ENCODE measurements at places on chromosomes 6 and 20.

GRCh38 chr6:87407561-87407900 is 241 bp upstream of the CFAP206 start:
- no peak for DNase-seq

DNA sequence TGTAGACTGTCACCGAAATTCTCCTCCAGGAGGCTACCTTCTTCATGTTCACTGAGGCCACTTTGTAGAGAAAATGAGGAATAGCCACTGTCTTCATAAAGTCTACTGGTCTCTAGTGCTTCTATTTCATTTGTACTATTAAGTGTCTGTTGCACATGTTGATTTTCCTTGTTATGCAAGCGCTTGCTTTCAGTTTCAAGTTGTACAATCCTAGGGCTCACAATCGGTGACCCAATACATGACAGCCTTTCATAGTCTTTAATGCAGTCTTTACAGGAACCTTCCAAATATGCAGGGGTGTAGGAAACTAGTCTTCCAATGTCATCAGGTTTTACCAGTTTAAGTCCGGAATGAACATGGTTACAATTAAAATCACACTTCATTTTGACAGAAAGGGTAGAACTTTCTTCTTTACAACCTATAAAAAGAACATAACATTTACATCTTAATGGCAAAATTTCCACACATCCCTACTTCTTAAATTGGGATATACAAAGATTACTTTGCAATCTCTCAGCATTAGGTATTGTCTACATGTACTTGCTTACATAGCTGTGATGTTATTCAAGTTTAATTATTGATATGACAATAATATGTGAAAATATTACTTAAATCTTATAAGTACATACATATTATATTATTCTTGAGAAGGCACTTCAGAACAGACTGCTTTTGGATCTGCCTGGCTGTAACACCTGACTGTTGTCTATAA is 7.5 kb downstream of the FBXO5 start:
- no peak for DNase-seq

DNA sequence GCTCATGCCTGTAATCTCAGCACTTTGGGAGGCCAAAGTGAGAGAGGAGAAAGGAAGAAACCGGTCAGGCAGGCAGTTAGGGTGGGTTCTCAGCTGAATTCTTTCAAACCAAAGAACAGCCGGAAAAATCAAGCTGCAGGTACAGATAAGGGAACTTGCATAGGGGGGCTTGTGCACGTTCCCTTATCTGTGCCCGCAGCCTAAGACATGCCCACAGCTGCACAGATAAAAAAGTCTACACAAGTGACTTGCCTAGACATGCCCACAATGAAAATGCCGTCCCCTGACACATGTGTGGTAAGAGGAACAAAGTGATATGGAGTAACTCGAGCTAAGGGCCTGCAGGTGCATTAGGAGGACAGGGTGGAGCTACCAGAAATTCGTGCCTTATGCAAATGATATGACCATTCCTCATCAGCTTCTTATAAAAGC is 175.8 kb upstream of the SALL4 start:
- no peak for DNase-seq

- peak; percentile 7 for DNase-seq
Observed at GRCh38 chr6:18595774-18596530, 208.8 kb downstream of the RNF144B start.

GRCh38 chr20:44111712-44112335 is 75.2 kb downstream of the JPH2 start:
- DNase-seq = no peak

- no peak for DNase-seq
Observed at GRCh38 chr6:142722841-142723240, 222.1 kb downstream of the HIVEP2 start.

DNA sequence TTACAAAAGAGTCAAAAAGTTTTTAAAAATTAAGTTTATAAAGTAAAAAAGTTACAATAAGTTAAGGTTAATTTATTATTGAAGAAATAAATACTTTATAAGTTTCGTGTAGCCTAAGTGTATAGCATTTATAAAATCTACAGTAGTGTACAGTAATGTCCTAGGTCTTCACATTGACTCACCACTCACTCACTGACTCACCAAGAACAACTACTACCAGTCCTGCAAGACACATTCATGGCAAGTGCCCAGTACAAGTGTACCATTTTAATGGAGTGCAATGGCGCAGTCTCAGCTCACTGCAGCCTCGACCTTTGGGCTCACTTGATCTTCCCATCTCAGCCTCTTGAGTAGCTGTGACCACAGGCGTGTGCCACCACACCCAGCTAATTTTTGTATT is 128.2 kb downstream of the GPX5 start:
- no peak for DNase-seq

DNA sequence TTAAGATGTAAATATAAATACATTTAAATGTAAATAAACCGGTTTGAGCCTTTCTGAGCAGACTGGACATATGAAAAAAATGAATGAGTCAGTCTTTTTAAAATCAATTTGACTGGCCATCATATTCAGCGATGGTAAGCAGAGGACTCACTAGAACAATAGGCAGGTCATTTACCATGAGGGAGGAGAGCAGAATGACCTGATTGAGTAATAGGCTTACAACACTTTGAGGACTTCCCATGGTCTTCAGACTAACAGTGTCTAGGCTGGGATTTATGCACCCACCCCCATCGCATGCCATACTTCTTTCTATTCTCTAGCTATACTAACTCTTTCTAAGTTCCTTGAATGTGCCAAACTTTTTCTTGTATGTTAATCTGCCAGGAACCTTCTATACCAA is 241.9 kb upstream of the RAB32 start:
- no peak for DNase-seq

GRCh38 chr20:38806855-38807655 is 1.6 kb downstream of the PPP1R16B start:
- DNase-seq = no peak

- no peak for DNase-seq
Observed at GRCh38 chr6:16089232-16090062, 39.4 kb upstream of the MYLIP start.

GRCh38 chr20:51460569-51461265 is 81.8 kb downstream of the NFATC2 start:
- no peak for DNase-seq

DNA sequence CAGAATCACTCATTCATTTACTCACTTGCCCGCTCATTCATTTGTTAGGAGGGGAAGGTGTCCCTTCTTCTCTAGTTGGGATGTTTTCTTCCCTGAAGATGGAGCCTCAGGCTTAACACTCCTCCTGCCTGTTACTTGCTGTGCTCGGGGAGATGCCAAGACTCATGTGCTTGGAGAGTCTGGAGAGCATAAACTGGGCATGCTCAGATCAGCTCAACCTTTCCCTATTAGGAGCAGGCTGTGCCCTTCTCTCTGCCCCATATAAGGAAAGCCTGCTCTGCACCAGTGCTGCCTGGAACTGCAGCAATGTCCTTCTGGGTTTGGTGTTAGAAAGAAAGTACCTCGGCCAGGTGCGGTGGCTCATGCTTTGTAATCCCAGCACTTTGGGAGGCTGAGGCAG is 18.0 kb upstream of the UBE2V1 start:
- DNase-seq = no peak

GRCh38 chr20:32623667-32624157 is 38.6 kb upstream of the NOL4L start:
- DNase-seq = no peak

- no peak for DNase-seq
Observed at GRCh38 chr20:41078329-41078728, 49.7 kb downstream of the TOP1 start.

GRCh38 chr20:642398-643174 is 10.4 kb downstream of the SRXN1 start:
- no peak for DNase-seq

GRCh38 chr6:6975459-6976111 is 132.2 kb upstream of the RREB1 start:
- DNase-seq = no peak

DNA sequence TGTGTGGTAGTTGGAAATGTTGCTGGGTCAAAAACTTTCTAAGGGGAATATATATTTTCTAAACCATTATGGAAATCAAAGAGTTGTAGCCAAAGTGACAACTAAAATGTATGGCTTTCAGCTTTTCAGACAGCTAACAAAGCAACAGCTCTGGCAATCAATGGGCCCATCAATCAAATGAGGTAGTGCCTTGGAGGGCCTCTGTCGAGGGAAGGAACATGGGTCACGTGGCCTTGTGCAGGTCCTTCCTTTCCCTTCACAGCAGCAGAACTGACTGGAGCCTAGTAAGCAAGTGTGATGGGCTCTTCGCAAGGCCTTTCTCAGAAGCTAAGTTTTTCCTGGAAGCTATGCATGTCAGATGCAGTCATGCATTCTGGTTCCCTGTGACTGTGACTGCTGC is 17.9 kb downstream of the FAXC start:
- DNase-seq = no peak

- DNase-seq = no peak
Observed at GRCh38 chr20:59770270-59770669, 163.2 kb downstream of the SYCP2 start.

- no peak for DNase-seq
Observed at GRCh38 chr20:59820204-59821041, 113.0 kb downstream of the SYCP2 start.

GRCh38 chr6:129481706-129482105 is 228.3 kb downstream of the ARHGAP18 start:
- DNase-seq = no peak

DNA sequence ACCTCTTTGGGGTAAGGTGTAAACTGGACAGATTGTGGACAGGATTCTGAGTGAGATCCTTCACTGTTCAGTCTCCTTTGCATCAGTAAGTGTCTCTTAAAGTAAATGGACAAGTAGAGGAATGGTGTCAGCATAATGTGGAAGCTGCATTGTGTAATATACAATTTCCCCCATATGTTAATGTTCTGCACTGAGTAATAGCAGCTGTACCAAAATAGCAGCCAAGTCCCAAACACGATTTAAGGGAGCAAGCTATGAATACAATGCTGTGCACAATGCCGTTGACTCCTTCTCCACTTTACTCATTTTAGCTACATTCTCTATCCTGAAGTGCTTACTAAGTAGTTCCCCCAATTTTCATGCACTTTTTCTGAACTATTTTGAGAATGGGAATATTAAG is 21.1 kb upstream of the TRIM26 start:
- no peak for DNase-seq

- DNase-seq = no peak
Observed at GRCh38 chr20:4041748-4042411, 26.5 kb upstream of the RNF24 start.

- no peak for DNase-seq
Observed at GRCh38 chr6:16758163-16758975, 2.9 kb downstream of the ATXN1 start.

DNA sequence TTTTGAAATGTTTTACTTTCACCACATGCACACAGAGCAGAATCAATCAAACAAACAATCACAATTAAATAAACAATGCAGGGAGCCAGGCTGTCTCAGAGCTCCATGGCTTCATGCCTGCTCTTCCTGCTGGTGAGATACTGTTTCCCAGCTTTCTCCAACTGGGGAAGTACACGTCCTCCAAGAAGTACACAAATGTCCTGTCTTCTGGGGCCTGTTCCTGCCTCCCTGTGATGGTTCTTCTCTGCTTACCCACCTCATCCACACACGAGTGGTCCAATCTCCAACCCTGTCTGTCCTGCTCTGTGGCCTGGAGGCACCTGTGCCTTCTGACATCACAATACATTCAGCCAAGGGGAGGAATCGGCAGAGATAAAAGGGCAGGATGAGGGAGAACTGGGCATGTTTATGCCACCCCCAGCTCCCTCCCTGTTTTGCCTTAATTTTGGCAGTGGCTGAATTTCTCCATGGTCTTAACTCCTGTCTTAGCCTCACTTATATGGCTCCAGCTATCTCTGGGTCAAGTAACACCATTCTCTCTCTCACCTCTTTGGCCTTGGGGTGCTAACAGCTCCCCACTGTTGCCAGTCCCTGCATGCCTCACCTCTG is 25.3 kb upstream of the TTPAL start:
- no peak for DNase-seq

- DNase-seq = no peak
Observed at GRCh38 chr6:14716499-14717146, 529.2 kb upstream of the JARID2 start.

GRCh38 chr6:105163183-105163582 is 16.6 kb downstream of the POPDC3 start:
- DNase-seq = no peak

- no peak for DNase-seq
Observed at GRCh38 chr6:100461278-100461916, 3.3 kb downstream of the SIM1 start.

GRCh38 chr6:28838634-28839442 is 84.9 kb downstream of the TRIM27 start:
- peak; percentile 73 for DNase-seq

GRCh38 chr6:127921982-127922381 is 21.1 kb upstream of the THEMIS start:
- DNase-seq = no peak

DNA sequence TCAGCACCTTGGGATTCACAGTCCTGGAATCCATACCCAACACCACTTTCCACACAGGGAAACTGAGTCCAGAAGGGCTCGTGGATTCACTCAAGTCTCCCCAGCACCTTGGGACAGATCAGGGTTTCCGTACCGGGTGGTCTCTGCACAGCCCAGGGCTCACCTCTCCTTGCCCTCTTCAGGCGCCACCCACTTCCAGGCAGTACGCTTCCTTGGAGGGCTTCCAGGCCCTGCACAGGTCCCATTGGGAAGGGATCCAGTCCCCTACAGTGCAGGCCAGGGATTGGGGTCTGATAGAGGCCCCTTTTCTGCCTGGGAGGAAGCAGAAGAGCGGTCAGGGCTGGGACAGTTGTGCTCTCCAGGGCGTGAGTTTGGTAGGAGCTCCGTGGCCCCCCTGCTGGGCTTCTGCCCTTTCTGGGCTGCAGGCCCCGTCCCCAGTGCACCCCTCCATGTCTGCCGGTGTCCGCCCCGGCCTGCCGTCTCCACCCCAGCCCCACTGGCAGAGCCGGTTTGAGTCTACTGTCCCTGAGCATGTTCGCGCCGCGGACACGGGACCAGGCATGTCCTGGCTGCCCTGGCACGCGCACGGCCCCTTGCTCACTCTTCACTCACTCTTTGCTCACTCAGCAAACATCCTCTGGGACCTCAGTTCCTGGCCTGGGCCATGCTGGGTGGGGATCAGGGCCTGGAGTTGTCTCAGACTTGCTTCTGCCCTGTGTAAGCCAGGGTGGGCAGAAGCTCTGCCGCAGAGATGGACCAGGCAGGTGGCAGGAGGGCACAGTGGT is 12.6 kb downstream of the SRC start:
- no peak for DNase-seq

DNA sequence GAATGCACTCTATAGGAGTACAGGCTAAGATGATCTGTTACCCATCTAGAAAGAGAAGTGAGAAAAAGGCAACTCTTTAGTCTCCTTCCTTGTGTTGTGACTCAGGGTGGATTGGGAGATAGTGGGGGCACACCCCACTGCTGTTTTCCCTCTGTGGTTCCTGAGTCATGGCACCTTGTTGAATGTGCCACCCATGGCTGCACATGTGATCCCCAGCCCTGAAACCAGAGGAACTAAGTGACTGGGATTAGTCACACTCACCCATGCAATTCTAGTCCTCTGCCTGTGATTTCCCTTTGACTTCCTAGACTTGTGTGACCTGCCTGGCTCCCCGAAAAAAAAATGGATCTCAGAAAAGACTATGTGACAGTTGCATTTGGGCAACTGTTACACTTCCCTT is 48.6 kb upstream of the HTR1B start:
- no peak for DNase-seq
